ENCODE measurements at places on chromosomes 11 and 22.
A peak's percentile ranks its signal among the peaks of the same experiment; 100 is the strongest.

DNA sequence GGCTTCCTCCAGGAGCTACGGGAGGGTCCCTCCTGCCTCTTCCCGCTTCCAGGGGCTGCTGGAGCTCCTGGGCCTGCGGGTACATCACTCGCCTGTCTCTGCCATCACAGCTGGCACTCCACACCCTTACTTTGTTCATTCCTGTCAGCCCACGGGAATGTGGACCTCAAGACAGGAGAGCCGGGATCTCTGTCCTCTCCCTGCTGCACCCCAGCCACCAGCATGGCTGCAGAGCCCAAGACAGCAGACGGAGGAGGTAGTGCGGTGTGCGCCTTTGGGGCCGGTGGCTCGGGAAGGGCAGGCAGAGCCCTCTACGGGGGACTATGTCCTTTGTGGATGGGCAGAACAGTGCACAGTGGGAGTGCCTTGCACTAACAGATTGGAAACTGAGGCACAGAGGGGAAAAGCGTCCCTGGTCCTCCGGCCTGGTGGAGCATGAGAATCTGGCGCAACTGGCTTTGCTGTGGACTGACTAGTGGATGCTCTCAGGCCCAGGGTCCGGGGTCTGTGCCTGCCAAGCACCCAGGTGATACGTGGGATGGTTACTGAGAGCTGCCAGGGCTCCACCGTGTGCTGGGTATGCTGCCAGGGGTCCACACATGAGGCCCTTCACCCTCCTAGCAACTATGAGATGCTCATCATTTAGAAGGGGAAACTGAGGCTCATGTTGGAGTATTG lies 47.3 kb downstream of the IGF2 start:
- no peak for DNase-seq

DNA sequence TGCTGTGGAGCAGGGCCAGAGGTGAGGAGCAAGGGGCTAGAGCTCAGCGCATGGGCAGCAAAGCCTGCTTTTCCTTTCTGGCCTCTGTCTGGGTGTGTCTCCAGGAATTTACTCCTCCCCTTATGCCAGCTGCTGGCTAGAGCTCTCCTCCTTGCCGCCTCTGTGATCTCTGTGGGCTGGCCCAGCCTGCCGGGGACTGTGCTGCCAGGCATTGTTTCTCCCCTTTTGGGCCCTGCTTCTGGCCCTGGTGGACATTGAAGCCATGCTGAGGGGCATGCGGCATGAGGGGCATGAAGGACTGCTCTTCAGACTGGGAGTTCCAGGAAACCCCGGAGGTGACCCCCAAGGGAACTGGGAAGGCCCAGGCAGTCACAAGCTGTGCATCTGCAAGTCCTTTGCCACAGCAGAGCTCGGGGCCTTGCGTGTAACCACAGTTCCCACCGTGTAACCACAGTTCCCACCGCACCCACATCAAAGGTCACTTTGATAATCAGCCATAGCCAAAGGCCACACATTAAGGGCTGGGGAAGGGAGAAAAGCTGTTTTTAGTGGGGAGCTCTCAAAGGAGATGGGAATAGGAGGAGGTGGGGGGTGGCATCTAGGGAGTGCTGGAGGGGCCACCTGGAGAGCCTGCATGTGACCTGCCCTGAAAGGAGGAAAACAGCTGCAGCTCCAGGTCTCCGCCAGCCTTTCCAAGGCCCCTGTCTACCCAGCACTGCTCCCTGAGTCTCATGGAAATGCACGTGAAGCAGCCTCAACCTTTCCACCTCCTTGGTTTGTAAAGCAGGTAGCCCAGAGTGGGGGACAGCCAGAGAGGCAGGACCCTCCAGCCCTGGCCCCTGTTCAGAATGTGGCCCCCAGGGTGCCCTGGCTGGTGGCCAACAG lies 62.3 kb downstream of the PPFIBP2 start:
- DNase-seq: no peak

DNA sequence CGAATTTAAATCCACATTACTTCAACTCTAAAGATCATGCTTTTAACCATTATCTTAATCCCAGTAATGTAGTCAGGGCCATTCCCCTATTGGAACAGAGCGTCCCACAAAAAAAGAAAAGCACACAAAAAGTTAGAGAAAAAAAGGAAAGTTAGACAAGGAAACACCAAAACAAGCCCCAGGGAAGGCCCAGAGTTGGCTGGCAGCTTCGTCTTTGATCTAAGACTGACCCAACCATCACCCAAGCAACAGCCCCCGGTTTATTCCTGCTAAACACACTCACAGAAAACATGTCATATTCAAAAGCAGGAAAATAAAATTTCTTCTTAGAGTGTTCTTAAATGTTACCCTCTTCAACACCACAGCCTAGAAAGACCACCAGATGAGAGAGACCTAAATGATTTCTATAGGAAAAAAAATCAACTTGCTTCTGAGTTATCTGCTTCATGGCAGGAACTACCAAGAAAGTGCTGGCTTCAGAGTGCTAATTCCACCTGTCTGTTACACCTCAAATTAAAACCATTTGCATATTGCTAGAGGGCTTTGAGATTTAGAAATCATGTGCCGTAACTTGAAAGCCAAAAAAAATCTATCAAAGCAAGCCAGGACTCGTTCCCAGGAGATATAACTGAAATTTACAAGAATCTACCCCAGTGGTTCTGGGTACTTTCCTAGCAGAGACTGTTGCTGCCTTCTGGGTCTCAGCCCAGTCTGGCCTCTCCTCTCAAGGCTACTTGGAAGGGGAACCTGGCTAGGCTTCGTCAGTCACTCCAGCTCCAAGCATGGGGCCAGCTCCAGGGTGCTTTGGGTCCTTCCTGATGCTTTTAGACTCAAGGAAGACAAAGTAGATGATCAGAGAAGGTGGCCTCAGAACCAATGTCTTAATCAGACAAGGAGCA lies 31.2 kb downstream of the POU2AF3 start:
- DNase-seq: no peak

GRCh38 chr11:114082767-114083181 lies 23.3 kb downstream of the ZBTB16 start:
- DNase-seq: no peak

DNA sequence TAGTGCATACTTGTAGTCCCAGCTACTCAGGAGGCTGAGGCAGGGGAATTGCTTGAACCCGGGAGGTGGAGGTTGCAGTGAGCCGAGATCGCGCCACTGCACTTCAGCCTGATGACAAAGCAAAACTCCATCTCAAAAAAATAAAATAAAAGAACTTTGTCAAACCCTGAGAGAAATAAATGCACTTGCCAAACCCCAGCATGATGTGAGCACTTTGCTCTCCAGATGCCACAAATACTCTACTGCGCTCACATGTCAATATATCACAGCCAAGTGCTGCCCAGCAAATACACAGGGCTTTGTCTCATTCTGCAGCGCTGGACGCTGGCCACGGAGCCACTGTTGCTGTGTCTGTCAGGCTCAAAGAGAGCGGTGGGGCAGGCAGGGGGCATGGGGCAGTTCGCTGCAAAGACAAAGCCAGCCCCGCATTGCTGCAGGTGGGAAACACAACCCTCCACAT lies 45.1 kb downstream of the AHNAK start:
- peak; percentile 37 for DNase-seq

GRCh38 chr11:91840640-91841240 lies 383.9 kb upstream of the FAT3 start:
- DNase-seq: no peak

GRCh38 chr11:95337175-95337957 lies 106.4 kb upstream of the SESN3 start:
- no peak for DNase-seq

DNA sequence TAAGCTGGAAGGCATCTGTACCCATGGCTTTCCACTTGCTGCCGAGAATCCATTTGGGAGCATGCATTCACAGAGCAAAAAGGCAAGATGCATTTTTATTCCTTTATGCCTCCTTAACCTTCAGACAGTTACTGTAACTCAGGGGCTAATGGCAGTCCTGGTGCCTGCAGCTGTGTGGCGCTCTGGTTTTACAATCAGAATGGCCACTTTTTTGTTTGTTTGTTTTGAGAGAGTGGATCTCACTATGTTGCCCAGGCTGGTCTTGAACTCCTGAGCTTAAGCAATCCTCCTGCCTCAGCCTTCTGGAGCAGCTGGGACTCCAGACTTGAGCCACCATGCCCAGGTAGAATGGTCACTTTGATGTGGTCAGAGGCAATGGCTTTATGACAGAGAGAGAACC lies 101.8 kb downstream of the NAV2 start:
- DNase-seq: no peak

GRCh38 chr11:123103326-123103980 lies 41.5 kb upstream of the HSPA8 start:
- DNase-seq: peak; percentile 37

DNA sequence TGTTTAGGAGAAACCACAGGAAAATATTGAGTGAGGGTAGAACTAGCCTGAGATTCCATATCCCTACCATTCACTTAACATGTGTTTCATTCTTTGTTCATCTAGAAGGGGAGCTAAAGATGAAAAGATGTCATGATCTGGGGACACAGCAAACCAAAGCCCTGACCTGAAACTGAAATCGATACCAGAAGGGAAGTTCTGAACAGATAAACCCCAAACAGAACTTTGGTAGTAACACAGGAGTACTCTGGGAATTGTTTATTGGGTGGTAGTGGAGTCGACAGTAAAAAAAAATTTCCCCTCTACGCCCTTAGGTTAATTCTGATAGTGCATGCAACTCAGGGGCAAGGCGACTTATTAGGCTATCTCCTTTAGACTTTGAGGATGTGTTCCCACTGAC lies 27.2 kb downstream of the OR2AT4 start:
- DNase-seq: no peak

DNA sequence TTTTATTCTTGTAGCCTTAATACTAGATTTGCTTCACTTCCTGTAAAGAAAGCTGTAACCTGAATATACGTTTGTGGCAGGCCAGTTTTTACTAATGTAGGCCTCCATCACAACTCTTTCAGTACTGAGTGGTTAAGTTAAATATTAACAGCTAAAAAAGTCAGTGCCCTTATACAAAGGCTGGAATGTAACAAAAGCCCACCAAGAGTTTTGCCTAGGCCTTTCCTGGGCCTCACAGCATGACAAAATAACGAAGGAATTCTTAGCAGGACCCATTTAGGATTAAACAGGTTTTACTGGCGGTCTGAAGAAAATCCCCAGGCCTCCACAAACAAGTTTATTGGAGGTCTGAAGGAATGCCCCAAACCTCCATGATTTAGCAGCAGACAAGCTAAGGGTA lies 43.7 kb downstream of the PIWIL3 start:
- DNase-seq: no peak

DNA sequence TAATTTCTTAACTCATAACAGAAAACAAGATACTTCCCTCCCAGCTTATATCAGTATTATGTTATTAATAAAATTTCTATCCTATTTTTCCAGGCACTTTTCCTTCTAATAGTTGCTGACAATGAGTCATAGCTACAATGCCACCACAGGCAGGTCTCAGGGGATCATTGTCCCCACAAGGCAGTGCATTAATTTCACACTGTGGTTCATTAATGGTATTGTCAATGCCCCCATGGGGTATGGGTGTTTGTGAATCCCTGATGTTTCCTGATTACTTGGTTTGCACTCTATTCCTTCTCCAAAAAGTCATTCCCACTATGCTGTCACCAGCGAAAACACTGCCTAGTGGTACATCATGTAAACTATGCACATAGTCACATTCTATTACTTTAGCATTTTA lies 345.5 kb upstream of the CTSC start:
- no peak for DNase-seq

GRCh38 chr11:8641332-8641731 lies 41.1 kb downstream of the TRIM66 start:
- no peak for DNase-seq

DNA sequence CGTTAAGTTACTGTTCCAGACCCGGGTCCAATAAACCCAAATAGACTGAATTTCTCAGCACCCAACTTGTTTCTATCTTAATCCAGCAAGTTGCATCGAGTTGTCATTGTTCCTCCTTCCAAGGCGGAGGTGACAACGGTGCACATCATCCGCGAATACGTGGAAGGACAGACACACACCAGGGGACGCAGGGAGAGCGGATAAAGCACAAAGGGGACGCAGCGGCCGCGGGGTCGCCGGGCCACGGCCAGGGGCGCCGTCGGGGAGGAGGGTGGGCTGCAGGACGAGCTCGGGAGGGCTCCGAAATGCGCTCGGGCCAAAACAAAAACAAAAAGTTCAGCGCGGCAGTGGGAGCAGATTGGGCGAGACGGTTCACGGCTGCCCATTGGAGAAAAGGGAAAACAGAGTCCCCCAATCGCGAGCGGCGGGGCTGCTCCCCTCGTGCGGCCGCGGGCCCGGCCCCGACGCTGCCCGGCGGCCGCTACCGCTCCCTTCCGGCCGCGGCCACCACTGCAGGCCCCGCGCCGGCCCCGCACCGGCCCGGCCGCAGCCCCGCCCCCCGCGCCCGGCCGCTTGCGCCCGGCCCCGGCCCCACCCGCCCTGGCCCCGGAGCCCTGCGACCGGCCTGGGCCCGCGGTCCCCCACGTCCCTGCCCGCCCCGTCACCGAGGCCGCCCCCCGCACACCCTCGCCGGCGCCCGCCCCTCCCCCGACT lies 518 bp downstream of the KMT5B start:
- DNase-seq: no peak

GRCh38 chr11:125513705-125514265 lies 17.7 kb upstream of the FEZ1 start:
- DNase-seq: no peak

DNA sequence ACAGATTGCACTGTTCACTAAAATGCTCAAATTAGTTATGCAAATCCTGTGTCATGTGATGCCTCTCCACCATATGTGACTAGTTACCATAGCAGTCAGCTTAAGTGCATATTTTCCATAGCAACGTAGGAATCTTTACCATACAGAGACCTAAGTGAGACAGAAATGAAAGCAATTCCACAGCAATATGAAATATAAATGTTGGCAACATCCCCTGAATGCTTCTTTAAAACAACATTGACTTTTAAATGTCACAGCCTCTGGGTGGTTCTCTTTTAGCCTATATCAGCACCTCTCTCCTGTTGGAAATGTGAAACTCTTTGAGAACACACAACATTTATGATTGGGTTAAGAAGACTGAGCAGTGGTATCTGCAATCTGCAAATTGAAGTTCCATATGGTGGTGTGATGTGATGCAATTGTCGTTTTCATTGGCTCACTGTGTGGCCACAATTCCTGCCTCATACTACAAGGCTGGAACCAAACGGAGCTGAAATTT lies 814.6 kb downstream of the DLG2 start:
- no peak for DNase-seq

DNA sequence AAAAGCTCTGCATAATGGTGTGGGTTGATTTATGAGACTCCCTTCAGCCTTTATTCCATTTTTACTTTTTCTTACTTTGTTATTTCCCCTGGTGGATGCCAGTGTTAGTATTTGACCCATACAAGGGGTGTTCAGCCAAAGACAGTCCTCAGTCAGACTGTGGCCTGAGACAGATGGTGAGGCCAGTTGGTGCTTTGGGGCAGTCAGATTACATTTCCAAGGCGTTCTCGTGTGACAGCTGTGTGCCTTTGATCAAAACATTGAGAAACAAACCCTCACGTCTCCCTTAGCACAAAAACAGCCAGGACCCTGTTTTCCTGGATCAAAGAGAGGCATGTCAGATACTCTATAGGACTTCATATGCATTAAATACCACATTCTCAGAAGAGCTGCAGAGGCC lies 31.3 kb upstream of the SLN start:
- DNase-seq: no peak

DNA sequence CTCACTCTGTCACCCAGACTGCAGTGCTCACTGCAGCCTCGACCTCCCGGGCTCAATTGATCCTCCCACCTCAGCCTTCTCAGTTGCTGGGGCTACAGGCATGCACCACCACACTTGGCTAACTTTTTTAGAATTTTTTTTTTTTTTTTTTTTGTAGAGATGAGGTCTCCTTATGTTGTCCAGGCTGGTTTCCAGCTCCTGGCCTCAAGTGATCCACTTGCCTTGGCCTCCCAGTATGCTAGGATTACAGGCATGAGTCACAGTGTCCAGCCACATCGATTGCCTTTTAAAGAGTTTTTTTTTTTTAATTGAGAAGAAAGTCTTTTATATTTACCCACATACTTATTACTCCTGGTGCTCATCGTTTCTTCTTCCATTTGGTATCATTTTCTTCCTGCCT lies 30.0 kb downstream of the PARVG start:
- peak; percentile 41 for DNase-seq
